Esophagus squamous epithelium (tissue), 5 donors: ENCODE measurements at places on chromosomes 6 and 20. TPM values are rescaled to one million over a fixed set of nuclear protein-coding genes. Genes with fewer than 3 reads are reported as not detected.

GRCh38 chr20:39253051-39253755 is 291.1 kb downstream of the DHX35 start:
- DNase-seq = no peak

Gene TJAP1
- 20.2 TPM for total RNA-seq

- no peak for DNase-seq
Observed at GRCh38 chr20:444862-445426, 17.4 kb downstream of the TBC1D20 start.

Gene DEFB119
- not detected for total RNA-seq
